ENCODE measurements at places on chromosomes 16 and 17.

DNA sequence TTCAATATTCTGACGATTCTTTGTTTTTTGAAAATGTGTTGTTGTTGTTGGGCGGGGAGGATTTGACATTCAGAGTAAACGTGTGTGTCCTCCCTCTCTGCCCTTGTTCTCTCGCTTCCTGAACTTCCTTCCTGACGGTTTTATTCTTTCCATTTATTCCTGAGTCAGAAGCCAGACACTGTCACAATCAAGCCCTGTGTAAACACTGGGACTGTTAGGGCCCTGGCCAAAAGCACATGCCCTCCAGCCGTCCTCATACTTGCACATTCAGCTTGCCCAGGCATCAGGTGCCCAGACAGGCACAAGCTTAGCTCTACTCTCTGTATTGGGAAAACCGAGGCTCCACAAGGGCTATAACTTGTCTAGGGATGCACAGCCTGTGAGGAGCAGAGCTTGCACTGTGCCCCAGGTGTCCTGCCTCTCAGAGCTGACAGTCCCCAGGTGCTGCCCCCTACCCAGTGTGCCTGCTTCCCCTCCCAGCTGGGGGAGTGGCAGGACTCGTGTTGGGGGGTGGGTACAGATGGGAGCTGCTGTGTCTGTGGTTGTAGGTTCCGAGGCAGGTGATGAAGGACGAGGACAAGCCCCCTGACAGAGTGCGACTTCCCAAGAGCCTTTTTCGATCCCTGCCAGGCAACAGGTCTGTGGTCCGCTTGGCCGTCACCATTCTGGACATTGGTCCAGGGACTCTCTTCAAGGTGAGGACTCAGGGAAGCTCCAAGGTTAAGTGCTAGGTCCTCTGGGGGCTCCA, 9.7 kb downstream of the ADGRG3 start:
- no peaks in the 10 kb centered on the region for H3K27me3 ChIP-seq
- H3K36me3 ChIP-seq: no peaks in the 10 kb centered on the region
- no peaks in the 10 kb centered on the region for H3K4me1 ChIP-seq
- DNase-seq: no peak

GRCh38 chr17:49637050-49637449, 40.8 kb downstream of the SPOP start:
- H3K36me3 ChIP-seq: peaks cover 27% of the 10 kb centered on the region
- no peak overlapping the region for H3K4me3 ChIP-seq
- no peak for DNase-seq
- no peaks in the 10 kb centered on the region for H3K27me3 ChIP-seq
- H3K27ac ChIP-seq: peak overlapping the region; percentile 52

- DNase-seq: no peak
- no peaks in the 10 kb centered on the region for H3K36me3 ChIP-seq
- H3K27ac ChIP-seq: no peak overlapping the region
- H3K27me3 ChIP-seq: peaks cover 9% of the 10 kb centered on the region
- H3K4me1 ChIP-seq: no peaks in the 10 kb centered on the region
These were observed 89.6 kb downstream of the CACNG3 start for GRCh38 chr16:24345704-24346103.

- no peak overlapping the region for H3K4me3 ChIP-seq
- DNase-seq: no peak
- peaks cover 12% of the 10 kb centered on the region for H3K4me1 ChIP-seq
- peaks cover 4% of the 10 kb centered on the region for H3K36me3 ChIP-seq
These were observed 65.1 kb downstream of the TMC6 start for GRCh38 chr17:78063489-78063888.

DNA sequence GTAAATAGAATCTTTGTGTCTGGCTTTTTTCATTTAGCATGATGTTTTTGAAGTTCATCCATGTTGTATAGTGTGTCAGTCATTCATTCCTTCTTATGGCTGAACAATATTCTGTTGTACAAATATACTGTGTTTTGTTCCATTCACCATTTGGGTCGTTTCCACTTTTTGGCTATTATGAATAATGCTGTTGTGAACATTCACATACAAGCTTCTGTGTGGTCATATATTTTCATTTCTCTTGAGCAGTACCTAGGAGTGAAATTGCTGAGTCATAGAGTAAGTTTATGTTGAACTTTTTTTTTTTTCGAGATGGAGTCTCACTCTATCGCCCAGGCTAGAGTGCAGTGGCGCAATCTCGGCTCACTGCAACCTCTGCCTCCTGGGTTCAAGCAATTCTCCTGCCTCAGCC, 32.3 kb upstream of the TAOK1 start:
- H3K27ac ChIP-seq: no peak overlapping the region
- no peak for DNase-seq
- H3K27me3 ChIP-seq: no peaks in the 10 kb centered on the region
- H3K36me3 ChIP-seq: no peaks in the 10 kb centered on the region
- no peak overlapping the region for H3K4me3 ChIP-seq

DNA sequence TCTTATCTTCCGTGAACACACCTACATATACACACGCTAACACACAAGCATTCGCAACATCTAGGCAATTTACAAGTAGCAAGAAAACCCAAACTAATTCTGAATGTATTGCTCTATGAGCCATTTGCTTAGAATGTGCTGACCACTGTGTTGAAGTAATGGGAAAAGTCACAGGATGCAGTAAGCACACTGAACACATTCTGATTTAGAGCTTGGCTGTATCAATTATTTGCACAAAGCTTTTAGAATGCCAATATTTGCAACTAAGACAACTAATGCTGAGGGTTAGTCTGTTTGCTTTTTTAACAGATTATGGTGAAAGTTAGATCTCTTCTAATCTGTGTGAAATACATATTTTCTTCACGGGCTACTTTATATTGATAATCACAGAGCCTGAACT, 179.8 kb upstream of the ELAC2 start:
- H3K27ac ChIP-seq: no peak overlapping the region
- H3K4me3 ChIP-seq: no peak overlapping the region
- H3K27me3 ChIP-seq: peaks cover 3% of the 10 kb centered on the region
- DNase-seq: no peak
- no peaks in the 10 kb centered on the region for H3K36me3 ChIP-seq

DNA sequence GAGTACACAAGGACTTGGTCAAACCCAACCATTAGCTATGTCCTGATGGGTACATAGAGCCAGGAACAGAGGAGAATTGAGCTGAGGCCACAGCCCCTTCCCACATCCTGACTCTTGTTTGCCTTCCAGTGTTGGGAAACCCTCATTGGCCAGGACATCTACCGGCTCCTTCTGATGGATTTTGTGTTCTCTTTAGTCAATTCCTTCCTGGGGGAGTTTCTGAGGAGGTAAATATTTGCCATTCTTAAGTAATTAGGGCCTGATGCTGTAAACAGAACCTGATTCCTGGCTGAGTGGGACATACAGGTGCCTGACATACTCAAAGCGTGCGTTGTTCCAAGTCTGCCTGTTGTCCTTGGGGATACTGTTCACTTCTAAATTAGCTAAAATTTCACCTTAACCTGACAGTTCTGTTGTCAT, 42.6 kb downstream of the GDE1 start:
- no peak for DNase-seq
- no peaks in the 10 kb centered on the region for H3K4me1 ChIP-seq
- no peak overlapping the region for H3K27ac ChIP-seq
- peaks cover 2% of the 10 kb centered on the region for H3K27me3 ChIP-seq
- H3K4me3 ChIP-seq: no peak overlapping the region

- DNase-seq: no peak
- peak overlapping the region; percentile 81 for H3K27ac ChIP-seq
- H3K27me3 ChIP-seq: no peaks in the 10 kb centered on the region
- H3K36me3 ChIP-seq: peaks cover 3% of the 10 kb centered on the region
These were observed 862 bp downstream of the CLEC16A start for GRCh38 chr16:10945065-10945787.

- H3K27ac ChIP-seq: no peak overlapping the region
- no peak overlapping the region for H3K4me3 ChIP-seq
- peaks cover 21% of the 10 kb centered on the region for H3K27me3 ChIP-seq
- no peak for DNase-seq
These were observed 38.1 kb downstream of the RAI1 start for GRCh38 chr17:17719199-17719940.

- no peaks in the 10 kb centered on the region for H3K4me1 ChIP-seq
- no peak for DNase-seq
- no peak overlapping the region for H3K4me3 ChIP-seq
- no peaks in the 10 kb centered on the region for H3K36me3 ChIP-seq
- H3K27ac ChIP-seq: no peak overlapping the region
These were observed 41.3 kb upstream of the DNAH17 start for GRCh38 chr17:78618264-78619066.

DNA sequence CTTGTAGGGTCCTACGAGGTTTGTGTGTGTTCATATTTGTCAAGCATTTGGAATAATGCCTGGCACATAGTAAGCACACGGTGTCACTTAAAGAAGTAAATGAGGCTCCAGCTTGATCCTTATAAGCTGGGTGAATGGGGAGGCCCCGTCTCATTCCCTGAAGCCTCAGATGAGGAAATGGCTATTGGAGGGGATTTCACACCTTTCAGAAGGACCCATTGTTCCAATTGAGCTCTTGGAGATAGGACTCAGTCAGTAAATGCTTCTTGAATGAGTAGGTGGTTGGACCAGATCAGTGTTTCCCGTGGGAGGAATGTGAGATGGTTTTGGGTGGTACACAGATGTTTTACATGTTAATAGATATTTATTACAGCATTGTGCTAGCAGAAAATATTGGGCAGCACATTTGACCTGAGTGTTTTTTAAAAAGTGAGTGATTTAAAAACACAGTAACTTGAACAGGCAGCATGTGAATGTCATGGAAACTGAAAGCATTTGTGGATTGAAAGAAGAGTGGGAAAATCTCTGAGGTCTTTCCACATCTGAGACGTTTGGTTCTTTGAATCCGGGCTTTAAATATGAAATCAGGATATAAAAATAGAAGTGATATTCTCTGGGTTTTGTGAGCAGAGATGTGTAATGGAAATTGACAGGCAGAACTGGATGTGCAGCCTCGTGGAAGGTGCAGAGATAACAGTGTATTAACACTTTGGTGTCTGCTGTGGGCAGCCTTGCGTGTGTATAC, 36.4 kb upstream of the ARHGAP17 start:
- peak overlapping the region; percentile 65 for H3K4me3 ChIP-seq
- peak overlapping the region; percentile 96 for H3K27ac ChIP-seq
- DNase-seq: no peak
- H3K27me3 ChIP-seq: no peaks in the 10 kb centered on the region

- H3K4me3 ChIP-seq: no peak overlapping the region
- DNase-seq: no peak
- peaks cover 19% of the 10 kb centered on the region for H3K4me1 ChIP-seq
- peaks cover 42% of the 10 kb centered on the region for H3K36me3 ChIP-seq
These were observed 4.5 kb upstream of the SAMD14 start for GRCh38 chr17:50134206-50135110.

DNA sequence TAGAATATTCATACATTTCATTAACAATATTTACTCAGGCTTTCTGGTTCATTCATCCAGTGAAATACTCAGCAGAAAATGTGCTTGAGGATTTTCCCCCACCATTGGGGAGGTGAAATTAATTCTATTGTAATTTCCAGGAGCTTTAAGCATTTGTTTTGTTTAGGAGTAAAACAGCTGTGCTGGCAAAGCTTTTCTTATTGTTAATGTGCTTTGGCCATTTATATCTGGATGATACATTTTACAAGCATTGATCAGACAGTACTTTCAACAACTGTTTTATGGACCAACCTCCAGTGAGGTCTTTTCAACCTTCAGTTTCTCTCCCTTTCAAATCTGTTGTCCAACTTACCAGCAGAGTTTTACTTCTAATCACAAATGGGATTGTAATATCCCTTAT, 672.4 kb downstream of the CDH11 start:
- H3K36me3 ChIP-seq: no peaks in the 10 kb centered on the region
- no peaks in the 10 kb centered on the region for H3K27me3 ChIP-seq
- no peak for DNase-seq
- no peak overlapping the region for H3K27ac ChIP-seq
- H3K4me1 ChIP-seq: no peaks in the 10 kb centered on the region

DNA sequence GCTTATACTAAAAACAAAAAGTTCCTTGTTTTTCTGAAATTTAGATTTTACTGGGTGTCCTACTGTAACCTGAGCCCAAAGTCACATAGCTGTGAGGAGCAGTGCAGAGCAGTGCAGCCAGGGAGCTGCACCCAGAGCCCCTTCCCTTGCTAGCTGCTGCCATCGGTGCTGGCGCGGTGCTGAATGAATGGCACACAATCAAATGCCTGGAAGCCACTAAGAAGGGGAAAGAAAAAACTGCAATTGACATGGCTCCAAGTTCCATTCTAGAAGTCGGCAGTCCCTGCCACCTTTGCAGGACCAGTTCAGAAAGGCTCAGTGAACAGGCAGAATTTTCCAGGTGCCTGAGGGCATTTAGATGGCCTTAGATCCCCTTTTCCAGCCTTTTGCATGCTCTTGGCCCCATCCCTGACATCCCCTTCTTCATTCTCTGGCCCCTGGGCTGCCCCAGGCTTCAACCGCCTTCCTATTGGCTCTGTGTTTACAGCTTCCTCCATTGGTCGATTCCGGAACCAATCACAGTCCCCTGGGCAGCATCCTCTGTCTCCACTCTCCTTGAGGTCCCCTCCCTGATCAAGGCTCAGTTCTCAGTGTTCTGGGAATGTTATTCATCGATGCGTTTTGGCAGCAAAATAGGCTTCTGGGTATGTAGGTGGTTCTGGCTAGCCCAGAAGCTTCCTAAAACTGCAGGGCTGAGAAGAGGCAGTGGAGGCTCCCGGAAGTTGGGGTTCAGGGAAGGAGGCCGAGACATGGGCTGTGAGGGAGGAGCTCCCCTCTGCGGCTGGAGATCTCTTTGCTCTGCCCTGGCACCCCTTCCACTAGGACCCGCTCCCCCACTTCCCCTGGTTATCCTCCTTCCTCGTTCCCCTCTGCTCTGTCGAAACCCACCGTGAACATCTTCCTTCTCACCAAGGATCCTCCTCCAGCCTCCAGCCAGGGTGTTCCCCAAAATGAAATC, 37.9 kb downstream of the ATP2C2 start:
- DNase-seq: no peak
- no peak overlapping the region for H3K27ac ChIP-seq
- peaks cover 3% of the 10 kb centered on the region for H3K4me1 ChIP-seq
- H3K27me3 ChIP-seq: peaks cover 38% of the 10 kb centered on the region

GRCh38 chr16:27464626-27465482, 62.9 kb downstream of the IL21R start:
- peak overlapping the region; percentile 35 for H3K27ac ChIP-seq
- peak overlapping the region; percentile 38 for H3K4me3 ChIP-seq
- DNase-seq: no peak
- peaks cover 44% of the 10 kb centered on the region for H3K36me3 ChIP-seq

Measured in activated naive CD8-positive, alpha-beta T cell treated with anti-CD3 and anti-CD28 coated beads, Interleukin-2, amount 50 U/mL, for 24 hours (primary cell).